ENCODE measurements at places on chromosomes 4 and X.

DNA sequence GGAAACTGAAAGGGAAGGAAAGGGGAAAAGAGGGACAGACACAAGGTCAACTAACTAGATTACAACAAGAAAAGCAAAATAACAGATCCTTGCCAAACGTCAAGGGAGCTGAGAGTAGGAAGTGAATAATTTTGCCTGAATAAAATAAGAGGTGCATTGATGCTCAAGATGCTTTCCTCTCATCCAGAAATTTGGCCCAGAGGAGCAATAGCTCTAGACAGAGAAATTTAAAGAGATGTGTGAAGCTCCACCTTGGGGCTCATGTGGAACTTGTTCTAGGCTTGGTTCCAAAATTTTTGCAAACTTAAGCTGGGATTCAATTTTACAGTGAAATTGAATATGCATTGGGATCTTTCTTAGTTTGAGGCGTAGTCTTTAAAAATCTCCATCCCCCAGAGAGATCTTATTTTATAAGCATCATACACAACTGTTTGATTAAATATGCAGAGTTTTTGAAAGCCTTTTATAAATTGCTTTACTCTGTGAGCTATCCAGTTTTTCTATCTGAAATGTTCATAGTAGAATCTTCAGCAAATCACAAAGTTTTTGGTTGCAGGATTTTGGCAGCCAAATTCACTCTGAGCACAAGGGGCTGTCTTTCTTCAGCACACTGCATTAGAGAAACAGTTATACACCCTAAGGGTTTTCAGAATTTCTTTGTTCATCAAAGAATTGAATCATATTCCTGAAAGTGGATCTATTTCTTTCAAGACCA, 1159.5 kb downstream of the ADGRL3 start:
- no peak overlapping the region for H3K4me3 ChIP-seq
- no peak for DNase-seq

- H3K27ac ChIP-seq, result peak overlapping the region; percentile 69
- H3K36me3 ChIP-seq, result no peaks in the 10 kb centered on the region
- H3K27me3 ChIP-seq, result no peaks in the 10 kb centered on the region
Observed at GRCh38 chrX:3699821-3700381, 13.5 kb downstream of the PRKX start.

GRCh38 chr4:24363751-24364150, 220.6 kb downstream of the DHX15 start:
- no peaks in the 10 kb centered on the region for H3K4me1 ChIP-seq
- no peak for DNase-seq
- H3K4me3 ChIP-seq, result no peak overlapping the region
- no peak overlapping the region for H3K27ac ChIP-seq

GRCh38 chr4:72365016-72365415, 204.0 kb downstream of the ADAMTS3 start:
- H3K36me3 ChIP-seq, result no peaks in the 10 kb centered on the region
- no peaks in the 10 kb centered on the region for H3K27me3 ChIP-seq
- H3K4me1 ChIP-seq, result no peaks in the 10 kb centered on the region

DNA sequence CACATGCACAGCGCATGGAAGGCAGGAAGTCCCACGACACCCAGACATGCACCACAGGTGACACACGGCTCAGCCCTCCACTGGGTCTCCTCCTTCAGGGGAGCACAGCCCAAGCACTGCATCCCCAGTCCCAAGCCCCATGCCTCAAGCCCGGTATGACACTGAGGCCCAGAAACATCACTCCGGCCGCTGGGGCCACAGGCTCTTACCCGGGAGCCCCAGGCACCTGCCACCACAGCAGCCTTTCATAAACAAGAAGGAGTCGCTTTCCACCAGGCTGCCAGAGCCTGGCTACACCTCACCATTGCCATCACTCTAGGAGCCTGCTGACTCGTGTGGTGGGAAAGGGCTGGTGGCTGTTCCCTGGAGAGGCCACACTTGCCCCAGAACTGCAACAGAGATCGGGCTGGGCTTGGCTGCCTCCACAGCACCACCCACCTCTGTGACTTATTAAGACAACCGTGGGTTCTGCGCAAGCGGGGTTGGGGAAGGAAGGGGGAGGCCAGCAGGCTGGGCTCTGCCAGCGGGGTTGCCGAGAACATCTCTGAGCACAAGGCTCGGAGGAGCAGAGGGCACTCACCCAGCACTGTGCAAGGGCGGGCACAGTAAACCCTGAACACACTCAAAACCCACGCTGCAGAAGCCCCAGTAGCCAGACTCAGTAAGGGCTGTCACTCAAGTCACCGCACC, 4.5 kb downstream of the HAUS7 start:
- no peaks in the 10 kb centered on the region for H3K4me1 ChIP-seq
- H3K27me3 ChIP-seq, result no peaks in the 10 kb centered on the region
- no peak for DNase-seq
- H3K4me3 ChIP-seq, result no peak overlapping the region
- no peaks in the 10 kb centered on the region for H3K36me3 ChIP-seq

GRCh38 chr4:154035341-154035740, 246.5 kb upstream of the SFRP2 start:
- no peak for DNase-seq
- no peaks in the 10 kb centered on the region for H3K4me1 ChIP-seq
- H3K36me3 ChIP-seq, result no peaks in the 10 kb centered on the region
- H3K27ac ChIP-seq, result no peak overlapping the region

GRCh38 chrX:153454901-153455550, 9.2 kb upstream of the TREX2 start:
- peak overlapping the region; percentile 12 for H3K27ac ChIP-seq
- no peaks in the 10 kb centered on the region for H3K4me1 ChIP-seq
- peak; percentile 51 for DNase-seq
- H3K27me3 ChIP-seq, result no peaks in the 10 kb centered on the region

DNA sequence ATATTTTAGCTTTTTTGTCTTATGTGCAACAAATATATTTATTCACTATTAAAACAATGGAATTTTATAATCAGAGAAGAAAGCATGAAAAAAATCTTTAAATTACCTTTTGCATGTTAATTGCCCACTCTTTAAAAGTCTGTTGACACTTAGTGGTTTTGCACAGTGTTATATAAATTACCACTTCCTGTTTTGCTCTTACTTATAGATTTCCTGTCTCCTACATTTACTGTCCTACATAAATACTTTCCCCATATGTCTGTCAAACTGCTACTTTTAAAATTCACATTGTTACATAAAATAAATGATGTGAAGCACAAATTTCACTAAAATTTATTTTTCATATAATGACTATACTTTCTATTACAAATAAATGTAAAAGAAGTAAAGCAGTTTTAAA, 161.1 kb upstream of the NDST4 start:
- no peak overlapping the region for H3K4me3 ChIP-seq
- DNase-seq, result no peak
- no peaks in the 10 kb centered on the region for H3K27me3 ChIP-seq

DNA sequence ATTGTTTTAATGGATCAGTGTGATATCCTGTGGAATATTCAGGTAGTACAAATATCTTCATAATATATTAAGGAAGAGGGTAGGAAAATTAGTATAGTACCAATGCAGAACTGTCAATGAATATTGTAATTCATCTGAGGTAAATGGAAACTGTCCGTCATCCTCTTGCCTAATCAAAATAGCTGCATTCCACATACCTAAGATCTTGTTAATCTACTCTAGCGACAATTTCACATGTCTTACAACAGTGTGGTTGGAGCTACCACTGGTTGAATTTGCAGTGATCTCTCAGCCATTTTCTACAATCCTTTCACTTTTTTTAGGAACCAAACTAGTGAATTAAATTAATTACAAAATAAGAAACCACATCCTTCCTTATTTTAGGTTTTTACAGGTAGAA, 117.5 kb downstream of the PCDH18 start:
- H3K36me3 ChIP-seq, result no peaks in the 10 kb centered on the region
- no peak overlapping the region for H3K27ac ChIP-seq
- H3K27me3 ChIP-seq, result no peaks in the 10 kb centered on the region
- H3K4me1 ChIP-seq, result no peaks in the 10 kb centered on the region

DNA sequence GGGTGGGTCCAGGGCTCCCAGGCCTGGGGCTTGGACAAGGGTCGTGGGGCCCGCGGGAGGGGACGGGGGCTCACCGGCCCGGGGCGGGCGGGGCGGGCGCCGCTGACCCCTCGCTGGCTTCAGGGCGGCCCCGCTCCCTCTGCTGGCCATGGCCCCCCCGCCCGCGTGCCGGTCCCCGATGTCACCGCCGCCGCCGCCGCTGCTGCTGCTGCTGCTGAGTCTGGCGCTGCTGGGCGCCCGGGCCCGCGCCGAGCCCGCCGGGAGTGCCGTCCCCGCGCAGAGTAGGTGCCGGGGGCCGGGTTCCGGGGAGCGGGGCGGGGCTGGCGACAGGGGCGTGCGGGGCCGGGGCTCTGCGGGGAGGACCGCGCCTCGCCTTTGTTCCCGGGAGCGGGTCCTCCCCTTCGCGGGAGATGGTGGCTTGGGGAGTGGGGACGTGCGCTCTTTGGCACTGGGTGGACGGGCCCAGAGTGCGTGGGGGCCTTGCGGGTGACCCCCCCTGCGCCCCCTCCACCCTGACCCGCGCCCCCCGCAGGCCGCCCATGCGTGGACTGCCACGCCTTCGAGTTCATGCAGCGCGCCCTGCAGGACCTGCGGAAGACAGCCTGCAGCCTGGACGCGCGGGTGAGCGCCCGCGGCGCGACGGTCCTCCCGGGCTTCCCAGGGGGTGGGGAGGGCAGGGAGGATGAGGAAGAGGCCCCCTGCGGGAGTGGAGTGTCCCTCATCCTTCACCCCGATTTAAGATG, 16.8 kb upstream of the NAT8L start:
- DNase-seq, result no peak
- H3K4me3 ChIP-seq, result peak overlapping the region; percentile 62
- no peak overlapping the region for H3K27ac ChIP-seq
- H3K4me1 ChIP-seq, result peaks cover 5% of the 10 kb centered on the region
- peaks cover 26% of the 10 kb centered on the region for H3K27me3 ChIP-seq

DNA sequence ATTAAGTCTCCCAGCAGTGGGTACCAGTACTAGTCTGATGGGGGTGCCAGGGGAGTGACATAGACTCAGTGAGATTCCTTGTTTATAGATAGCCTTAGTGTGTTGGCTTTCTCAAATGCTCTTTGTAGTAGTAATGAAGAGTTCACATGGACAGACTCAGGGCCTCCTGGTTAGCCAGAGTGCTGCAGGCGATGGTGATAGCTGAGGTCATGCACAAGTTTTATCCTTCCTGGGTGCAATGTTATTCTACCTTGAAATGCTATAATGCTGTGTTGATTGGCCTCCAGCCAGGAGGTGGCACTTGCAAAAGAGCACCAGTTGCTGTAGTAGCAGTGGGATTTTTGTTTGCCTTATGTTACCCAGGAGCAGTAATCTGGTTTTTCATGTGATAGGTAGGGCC, 35.5 kb upstream of the ADH4 start:
- no peak overlapping the region for H3K27ac ChIP-seq
- no peaks in the 10 kb centered on the region for H3K27me3 ChIP-seq
- no peaks in the 10 kb centered on the region for H3K36me3 ChIP-seq
- no peaks in the 10 kb centered on the region for H3K4me1 ChIP-seq
- H3K4me3 ChIP-seq, result no peak overlapping the region
- no peak for DNase-seq

DNA sequence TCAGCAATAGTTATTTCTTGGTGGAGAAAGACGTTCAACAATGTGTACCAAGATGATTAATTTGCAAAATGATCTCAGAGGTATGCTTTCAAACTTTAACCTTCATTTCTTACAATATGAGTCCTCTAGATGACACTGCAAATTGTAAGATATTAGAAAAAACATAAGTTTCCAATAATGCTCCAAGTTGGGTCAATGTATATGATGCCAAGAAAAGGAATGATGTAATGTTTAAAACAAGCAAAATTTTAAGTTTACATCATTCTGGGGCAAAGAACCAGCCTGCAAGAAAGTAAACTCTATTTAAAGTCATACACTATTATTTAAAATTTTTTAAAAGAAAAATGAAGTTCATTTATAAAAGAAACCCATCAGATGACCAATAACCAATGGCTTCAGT, 56.1 kb downstream of the PRSS12 start:
- H3K27ac ChIP-seq, result no peak overlapping the region
- no peak overlapping the region for H3K4me3 ChIP-seq
- no peak for DNase-seq
- H3K36me3 ChIP-seq, result no peaks in the 10 kb centered on the region
- H3K4me1 ChIP-seq, result no peaks in the 10 kb centered on the region
- H3K27me3 ChIP-seq, result no peaks in the 10 kb centered on the region

DNA sequence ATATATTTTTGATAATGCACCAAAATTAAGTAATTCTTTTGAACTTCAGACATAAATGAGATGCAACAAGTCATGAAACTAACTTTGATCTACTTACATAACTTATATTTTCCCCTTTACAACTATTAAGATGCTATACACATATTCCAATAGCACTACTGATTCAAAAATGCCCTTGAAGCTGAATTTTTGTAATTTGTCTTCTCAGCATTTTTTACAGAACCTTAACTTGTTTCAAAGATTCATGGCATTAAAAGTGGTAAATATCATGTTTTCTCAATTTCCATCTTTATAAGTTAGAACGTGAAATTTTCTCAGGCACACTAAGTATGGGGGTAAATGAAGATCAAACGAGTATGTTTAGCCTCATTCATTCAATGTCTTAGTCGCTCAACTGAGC, 460.0 kb upstream of the FAM241A start:
- H3K27ac ChIP-seq, result no peak overlapping the region
- no peaks in the 10 kb centered on the region for H3K27me3 ChIP-seq

- H3K36me3 ChIP-seq, result no peaks in the 10 kb centered on the region
- H3K4me3 ChIP-seq, result no peak overlapping the region
- H3K27ac ChIP-seq, result no peak overlapping the region
- no peak for DNase-seq
- no peaks in the 10 kb centered on the region for H3K27me3 ChIP-seq
Observed at GRCh38 chr4:158229768-158230167, 19.5 kb downstream of the TMEM144 start.

DNA sequence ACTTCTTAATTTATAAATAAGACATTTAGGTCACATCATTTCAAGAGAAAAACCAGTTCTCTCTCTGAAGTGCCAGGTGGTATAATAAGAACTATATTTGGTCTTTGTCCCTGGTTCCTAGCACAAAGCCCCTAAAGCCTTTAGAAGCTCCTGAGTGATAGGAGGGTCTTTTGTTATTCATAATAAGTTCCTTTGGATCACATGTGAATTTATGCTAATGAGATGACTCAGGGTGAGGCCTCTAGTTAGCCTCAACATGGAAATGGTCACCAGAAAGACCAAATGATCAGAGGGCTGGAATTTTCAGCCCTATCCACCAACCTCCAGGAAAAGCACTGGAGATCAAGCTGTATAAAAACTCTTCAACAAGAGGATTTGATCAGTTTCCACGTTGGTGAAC, 68.1 kb upstream of the BLTP1 start:
- H3K4me3 ChIP-seq, result no peak overlapping the region
- no peaks in the 10 kb centered on the region for H3K36me3 ChIP-seq
- H3K27me3 ChIP-seq, result no peaks in the 10 kb centered on the region

- DNase-seq, result no peak
Observed at GRCh38 chr4:8647094-8647570, 54.6 kb downstream of the CPZ start.

DNA sequence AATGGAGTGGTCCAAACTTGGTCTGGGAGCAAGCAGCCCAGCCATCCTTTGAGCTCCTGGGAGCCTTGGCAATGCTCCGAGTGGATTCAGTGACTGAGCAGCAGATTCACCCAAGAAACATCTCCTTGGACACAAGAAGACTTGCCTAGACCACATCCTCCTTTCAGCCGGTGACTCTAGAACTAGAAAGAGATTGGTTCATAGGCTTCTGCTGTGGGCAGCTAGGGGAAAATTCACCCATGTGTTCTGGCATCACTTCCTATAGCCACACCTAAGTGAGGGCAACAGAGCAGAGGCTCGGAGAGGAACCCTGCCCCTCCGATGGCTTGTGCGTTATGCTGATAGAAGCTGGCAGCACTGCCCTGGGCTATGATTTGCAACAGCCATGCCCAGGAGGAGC, 16.0 kb downstream of the ZNF275 start:
- H3K27me3 ChIP-seq, result no peaks in the 10 kb centered on the region
- no peaks in the 10 kb centered on the region for H3K4me1 ChIP-seq
- no peak for DNase-seq
- no peaks in the 10 kb centered on the region for H3K36me3 ChIP-seq
- H3K4me3 ChIP-seq, result no peak overlapping the region

All from breast epithelium (tissue), 4 donors.